ENCODE measurements at places on chromosomes 4 and X.

- DNase-seq = peak; percentile 42
These were observed 17.1 kb downstream of the DDX3X start for GRCh38 chrX:41350976-41351569.

DNA sequence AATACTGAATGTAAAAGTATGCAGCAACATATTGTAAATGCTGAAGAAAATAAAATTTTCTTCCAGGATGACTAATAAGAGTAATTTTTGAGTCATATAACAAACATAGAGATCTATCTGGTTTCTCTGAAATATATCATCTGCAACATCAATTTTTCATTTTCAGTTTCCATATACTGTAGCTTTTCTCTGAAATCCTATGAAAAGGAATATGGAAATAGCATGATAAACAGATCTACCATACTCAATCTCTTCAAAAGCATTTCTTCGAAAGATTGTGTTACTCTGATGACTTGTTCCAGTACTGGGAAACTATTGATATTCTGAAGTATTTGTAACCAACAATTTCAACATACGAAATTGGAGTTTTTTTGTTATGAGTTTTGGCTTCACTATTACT, 1156.7 kb downstream of the FAM133A start:
- DNase-seq = no peak

GRCh38 chr4:56505269-56506130, at the start of gene ARL9:
Gene ARL9, plus strand, starts transcription at chr4:56505791. Its CDS starts 72 bp downstream, at chr4:56505863.
- peak; percentile 72 for DNase-seq

DNA sequence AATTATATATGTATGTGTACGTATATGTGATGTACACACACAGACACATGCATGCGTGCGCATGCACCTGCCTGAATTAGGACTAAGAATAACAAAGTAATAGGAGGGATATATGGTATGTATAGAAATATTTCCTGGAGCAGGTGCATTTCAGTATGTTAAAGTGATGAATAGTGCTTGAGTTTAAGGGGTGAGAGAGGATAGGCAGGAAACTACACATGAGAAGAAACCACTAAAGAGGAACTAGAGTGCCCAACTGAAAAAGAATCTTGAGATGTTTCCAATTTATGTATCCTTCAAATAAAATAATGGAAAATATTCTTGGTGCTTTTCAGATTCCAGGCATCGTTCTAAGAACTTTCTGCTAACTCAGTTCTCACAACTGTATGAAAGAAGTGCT, 52.6 kb upstream of the UNC5C start:
- no peak for DNase-seq

DNA sequence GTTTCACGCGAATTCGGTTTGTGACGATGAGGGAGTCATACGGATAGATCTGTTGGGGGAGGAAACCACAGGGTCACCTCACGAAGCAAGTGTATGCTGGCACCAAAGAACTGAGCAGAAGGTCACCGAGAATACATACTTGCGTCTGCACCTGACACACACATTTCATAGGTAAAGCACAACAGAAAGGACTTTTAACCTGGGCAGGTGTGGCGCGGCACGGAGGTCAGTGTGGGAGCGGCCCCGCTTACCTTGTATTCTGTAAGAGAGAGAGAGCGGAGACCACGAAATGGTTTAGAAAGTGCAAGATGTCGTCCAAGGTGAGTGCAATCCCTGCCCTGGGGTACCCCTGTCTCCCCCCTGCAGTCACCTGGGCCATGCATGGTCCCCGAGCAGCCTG, 43.6 kb upstream of the AFAP1 start:
- DNase-seq = no peak

DNA sequence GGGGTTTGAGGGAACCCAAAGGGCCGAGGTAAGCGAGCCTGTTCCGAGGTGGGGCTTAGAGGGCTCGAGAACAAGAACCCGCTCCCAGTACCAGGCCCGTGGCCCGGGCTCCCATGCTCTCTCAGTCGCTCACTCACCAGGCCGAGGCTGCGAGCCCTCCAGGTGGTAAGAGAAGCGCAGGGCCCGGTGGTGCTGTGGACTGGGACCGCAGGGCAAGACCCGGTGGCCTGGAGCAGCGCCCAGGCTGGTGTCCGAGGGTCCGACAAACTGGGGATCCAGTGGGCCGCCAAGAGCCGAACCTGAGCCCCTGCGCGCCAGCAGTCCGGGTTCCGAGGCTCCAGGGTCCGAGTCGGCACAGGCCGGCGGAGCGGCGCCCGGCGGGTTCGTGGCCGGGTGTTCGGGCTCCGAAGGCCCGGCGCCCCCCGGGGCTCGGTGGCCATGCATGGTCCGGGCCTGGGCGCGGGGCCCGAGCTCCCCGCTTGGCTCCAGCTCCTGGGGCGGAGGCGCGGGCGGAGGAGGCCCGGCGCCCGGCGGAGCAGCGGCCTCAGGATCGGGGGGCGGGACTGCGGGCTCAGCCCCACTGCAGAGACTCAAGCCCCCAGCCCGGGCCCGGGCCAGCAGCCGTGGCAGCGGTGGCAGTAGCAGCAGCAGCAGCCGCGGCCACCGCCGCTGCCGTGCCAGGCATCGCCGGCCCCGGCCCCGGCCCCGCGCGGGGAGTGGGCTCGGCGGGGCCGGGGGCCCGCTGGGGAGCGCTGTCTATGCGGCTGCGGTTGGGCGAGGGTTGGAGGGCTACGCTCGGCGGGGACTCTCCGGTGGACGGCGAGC, 833 bp downstream of the FGD1 start:
- DNase-seq = peak; percentile 52

Measured in ELR (cell line).